ENCODE measurements at places on chromosomes 3 and 15. TPM values are rescaled to one million over a fixed set of nuclear protein-coding genes. Genes with fewer than 3 reads are reported as not detected.

The CADPS gene
- total RNA-seq, result 7.7 TPM

DNA sequence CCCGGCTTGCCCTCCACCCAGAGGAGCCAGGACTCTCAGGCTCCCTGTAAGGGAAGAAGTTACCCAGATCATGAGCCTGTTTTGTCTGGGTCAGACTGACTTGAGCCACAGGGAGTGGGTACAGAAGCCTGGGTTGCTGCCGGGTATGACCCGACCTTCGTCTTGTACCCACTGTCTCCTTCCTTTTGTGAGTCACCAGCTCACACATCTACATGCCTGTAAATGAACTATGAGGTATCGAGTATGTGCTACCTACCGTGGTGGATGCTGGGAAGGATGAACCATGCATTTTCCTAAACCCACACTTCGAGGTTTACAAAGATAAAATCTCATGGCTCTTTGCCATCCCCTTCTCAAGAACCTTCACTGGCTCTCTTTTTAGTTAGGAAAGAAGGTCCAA is 56.9 kb downstream of the CACNA1D start:
- no peak for DNase-seq

GRCh38 chr3:55688154-55688553 is 201.0 kb upstream of the WNT5A start:
- DNase-seq, result no peak

The SERINC4 gene
- total RNA-seq, result not detected

GRCh38 chr15:59686389-59686788 is 2.7 kb downstream of the BNIP2 start:
- no peak for DNase-seq
